Nephron progenitor cell (in vitro differentiated cells): ENCODE measurements at places on chromosomes 2 and 18.

- H3K4me3 ChIP-seq = no peak overlapping the region
- DNase-seq = no peak
- H3K27ac ChIP-seq = peak overlapping the region; percentile 37
- H3K4me1 ChIP-seq = peaks cover 64% of the 10 kb centered on the region
- H3K27me3 ChIP-seq = peaks cover 9% of the 10 kb centered on the region
These were observed 37.1 kb upstream of the LINC00305 start for GRCh38 chr18:64185987-64186386.

- no peaks in the 10 kb centered on the region for H3K36me3 ChIP-seq
- no peak overlapping the region for H3K27ac ChIP-seq
These were observed 27.8 kb upstream of the SLC9A2 start for GRCh38 chr2:102591491-102592045.

DNA sequence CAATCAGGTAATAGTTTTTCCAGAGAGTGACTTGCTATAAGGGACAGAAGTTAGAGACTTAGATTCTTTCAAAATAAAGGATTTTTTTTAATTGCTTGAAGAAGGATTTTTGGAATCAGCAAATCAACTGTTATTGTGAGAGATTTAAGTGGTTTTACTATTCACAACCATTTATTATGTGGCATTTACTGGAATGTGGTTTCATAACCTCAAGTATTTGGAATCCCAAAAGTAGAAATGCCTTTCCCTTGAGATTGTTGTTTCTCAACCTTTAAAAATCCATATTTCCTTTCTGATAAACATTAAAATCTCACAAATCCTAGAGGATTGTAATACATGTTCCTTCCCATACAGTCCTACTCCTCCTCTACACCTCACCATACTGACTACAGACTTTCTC is 5.0 kb downstream of the TANK start:
- H3K27ac ChIP-seq = no peak overlapping the region
- H3K4me3 ChIP-seq = no peak overlapping the region
- peaks cover 46% of the 10 kb centered on the region for H3K36me3 ChIP-seq
- no peaks in the 10 kb centered on the region for H3K27me3 ChIP-seq
- DNase-seq = no peak

GRCh38 chr2:231199219-231199618 is 788 bp downstream of the ARMC9 start:
- H3K27ac ChIP-seq = peak overlapping the region; percentile 85
- H3K27me3 ChIP-seq = peaks cover 18% of the 10 kb centered on the region
- DNase-seq = no peak

GRCh38 chr2:71715951-71716696 is 262.8 kb downstream of the DYSF start:
- no peak overlapping the region for H3K4me3 ChIP-seq
- no peaks in the 10 kb centered on the region for H3K36me3 ChIP-seq
- no peak for DNase-seq
- H3K27ac ChIP-seq = no peak overlapping the region
- H3K4me1 ChIP-seq = peaks cover 7% of the 10 kb centered on the region

- H3K4me1 ChIP-seq = no peaks in the 10 kb centered on the region
- H3K27ac ChIP-seq = no peak overlapping the region
- peaks cover 11% of the 10 kb centered on the region for H3K27me3 ChIP-seq
These were observed 121.0 kb downstream of the SUCLG1 start for GRCh38 chr2:84338069-84338468.

GRCh38 chr2:182542501-182543258 is 115.8 kb upstream of the PDE1A start:
- peaks cover 3% of the 10 kb centered on the region for H3K27me3 ChIP-seq
- no peak overlapping the region for H3K4me3 ChIP-seq
- no peak for DNase-seq
- H3K27ac ChIP-seq = no peak overlapping the region

GRCh38 chr18:36693931-36694620 is 134.7 kb downstream of the TPGS2 start:
- peaks cover 41% of the 10 kb centered on the region for H3K4me1 ChIP-seq
- H3K27ac ChIP-seq = peak overlapping the region; percentile 84
- no peaks in the 10 kb centered on the region for H3K27me3 ChIP-seq
- H3K4me3 ChIP-seq = no peak overlapping the region

- no peaks in the 10 kb centered on the region for H3K4me1 ChIP-seq
- no peak overlapping the region for H3K4me3 ChIP-seq
- H3K27me3 ChIP-seq = peaks cover 7% of the 10 kb centered on the region
- H3K27ac ChIP-seq = no peak overlapping the region
- no peak for DNase-seq
These were observed 344.3 kb upstream of the KCNH7 start for GRCh38 chr2:163182764-163183354.

DNA sequence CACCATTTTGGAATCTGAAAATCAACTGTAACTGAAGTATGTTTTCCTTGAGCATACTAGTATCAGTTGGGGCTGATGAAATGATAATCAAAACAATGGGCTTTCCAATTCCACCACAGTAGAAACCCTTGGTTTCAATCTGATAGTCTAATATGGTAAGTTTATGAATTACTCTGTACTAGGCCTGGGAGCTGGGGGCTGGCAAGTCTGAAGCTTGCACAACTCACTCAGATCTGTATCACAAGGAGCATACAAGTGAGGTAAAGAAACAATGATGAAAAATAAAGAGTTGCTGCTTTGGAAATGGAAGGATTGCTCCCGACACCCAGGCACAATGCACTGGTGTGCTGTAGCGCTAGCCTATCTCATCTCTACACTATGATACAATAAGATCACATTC is 19.4 kb downstream of the ZEB2 start:
- no peak for DNase-seq
- peaks cover 3% of the 10 kb centered on the region for H3K27me3 ChIP-seq
- peaks cover 25% of the 10 kb centered on the region for H3K36me3 ChIP-seq
- H3K27ac ChIP-seq = peak overlapping the region; percentile 37
- no peak overlapping the region for H3K4me3 ChIP-seq

GRCh38 chr18:32980896-32981295 is 208.1 kb upstream of the KLHL14 start:
- peaks cover 27% of the 10 kb centered on the region for H3K4me1 ChIP-seq
- no peaks in the 10 kb centered on the region for H3K36me3 ChIP-seq
- no peak for DNase-seq
- no peaks in the 10 kb centered on the region for H3K27me3 ChIP-seq

DNA sequence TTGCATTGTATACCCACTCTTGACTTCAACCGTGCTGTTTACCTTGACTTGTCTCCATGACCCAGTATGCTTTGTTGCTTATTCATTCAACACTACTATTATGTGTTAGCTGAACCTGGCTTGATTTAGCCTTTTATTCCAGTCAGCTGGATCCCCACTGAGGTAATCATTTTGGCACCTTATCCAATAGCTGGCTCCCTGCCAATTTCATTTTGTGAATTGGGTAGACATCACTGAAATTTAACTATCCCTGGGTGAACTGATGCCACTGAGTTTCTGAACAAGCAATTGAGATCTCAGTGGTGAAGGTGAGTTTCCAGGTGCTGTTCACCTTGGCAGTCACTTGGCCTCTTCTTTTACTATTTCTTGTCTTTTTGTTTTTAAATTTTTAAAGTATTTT is 584.3 kb downstream of the ADCYAP1 start:
- peaks cover 3% of the 10 kb centered on the region for H3K27me3 ChIP-seq
- no peaks in the 10 kb centered on the region for H3K36me3 ChIP-seq
- no peak overlapping the region for H3K27ac ChIP-seq
- DNase-seq = no peak
- no peak overlapping the region for H3K4me3 ChIP-seq
